H7 (cell line): ENCODE measurements at places on chromosomes 6 and 20.

GRCh38 chr6:22106961-22107360 is 189.9 kb downstream of the PRL start:
- DNase-seq, result no peak

DNA sequence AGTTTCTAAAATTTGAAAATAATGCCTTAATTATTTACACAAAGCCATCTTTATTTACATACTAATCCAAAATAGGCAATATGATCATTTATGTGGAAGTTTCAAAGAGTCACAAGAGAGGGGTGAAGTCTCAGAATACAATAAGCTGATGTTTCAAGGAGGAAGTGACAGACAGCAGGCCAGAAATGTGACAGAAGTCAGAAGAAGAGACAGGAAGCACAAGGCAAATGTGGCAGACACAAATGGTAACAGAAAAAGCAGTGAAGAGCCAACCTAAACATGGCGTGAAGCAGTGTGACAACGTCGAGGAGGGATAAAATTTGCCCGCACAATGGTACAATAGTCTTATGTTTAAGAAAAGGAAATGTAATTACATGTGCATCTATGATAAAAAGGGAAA is 59.8 kb downstream of the SHPRH start:
- no peak for DNase-seq

- no peak for DNase-seq
These were observed 29.6 kb upstream of the HBS1L start for GRCh38 chr6:135084001-135084915.

DNA sequence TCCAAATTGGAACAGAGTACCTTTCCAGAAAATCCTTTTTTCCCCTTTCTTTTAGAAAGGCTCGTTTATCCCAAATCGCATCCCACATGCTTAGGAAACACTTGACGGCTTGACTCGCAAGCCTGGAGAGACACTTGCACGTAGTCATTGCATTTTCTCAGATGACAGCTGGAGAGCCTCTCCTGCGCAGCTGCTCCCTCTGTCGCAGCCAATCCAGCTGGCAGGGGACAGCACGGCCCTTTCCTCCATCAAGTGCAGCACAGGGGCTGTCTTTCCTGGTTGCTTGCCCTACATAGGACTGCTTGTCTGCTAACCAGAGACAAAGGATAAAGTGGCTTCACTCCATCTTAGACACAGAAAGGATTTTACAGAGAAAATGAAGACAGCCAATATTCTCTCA is 77.6 kb upstream of the RGS17 start:
- DNase-seq, result no peak

DNA sequence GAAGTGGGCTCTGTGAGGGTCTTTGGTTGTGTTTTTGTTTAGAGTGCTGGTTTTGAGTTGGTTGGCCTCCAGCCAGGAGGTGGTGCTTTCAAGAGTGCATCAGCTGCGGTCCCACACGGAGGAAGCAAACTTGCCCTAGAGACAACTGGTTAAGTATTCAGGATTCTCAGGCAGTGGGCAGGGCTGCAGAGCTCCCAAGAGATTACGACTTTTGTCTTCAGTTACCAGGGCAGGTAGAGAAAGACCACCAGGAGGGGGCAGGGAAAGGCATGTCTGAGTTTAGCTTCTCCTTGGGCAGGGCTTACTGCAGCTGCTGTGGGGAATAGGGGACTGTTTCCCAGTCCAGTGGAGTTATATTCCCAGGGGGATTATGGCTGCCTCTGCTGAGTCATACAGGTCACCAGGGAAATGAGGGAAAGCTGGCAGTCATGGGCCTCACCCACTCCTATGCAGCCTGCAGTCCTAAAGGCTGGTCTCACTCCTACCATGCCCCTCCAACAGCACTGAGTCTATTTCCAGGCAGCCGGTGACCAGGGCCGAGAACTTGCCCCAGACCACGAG is 64.3 kb downstream of the TTI1 start:
- DNase-seq, result no peak

DNA sequence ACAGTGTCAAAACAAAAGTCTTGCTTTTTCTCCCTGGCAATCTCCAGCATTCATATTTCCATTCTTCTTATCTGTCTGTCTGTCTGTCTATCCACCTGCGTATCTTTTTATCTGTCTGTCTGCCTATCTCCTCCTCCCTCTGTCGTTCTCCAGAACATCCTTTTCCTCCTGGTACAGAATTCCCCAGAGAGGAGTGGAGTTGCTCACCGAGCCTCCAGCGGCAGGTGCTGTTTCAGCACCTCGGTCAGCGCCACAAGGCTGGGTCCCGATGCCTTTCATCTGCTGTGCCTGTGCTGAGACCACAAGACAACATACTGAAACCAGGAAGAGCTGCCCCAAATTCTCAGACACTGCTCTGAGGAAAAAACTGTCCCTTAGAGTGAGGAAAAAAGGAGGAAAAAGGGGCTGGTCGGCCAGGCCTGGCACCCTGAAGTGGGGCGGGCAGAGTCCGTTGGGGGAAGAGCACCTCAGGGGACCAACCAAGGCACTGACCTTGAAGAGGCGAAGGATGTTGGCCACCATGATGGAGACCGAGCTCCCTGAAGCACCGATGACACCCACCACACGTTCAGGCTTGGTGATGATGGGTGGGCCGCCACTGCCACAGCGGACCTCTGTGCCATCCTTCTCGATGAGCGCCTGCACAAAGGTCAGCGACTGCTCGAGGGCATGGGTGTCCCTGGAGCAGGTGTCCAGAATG is 13.3 kb downstream of the GRM4 start:
- DNase-seq, result peak; percentile 91

- no peak for DNase-seq
These were observed 230.6 kb downstream of the TSHZ2 start for GRCh38 chr20:53202777-53203176.

DNA sequence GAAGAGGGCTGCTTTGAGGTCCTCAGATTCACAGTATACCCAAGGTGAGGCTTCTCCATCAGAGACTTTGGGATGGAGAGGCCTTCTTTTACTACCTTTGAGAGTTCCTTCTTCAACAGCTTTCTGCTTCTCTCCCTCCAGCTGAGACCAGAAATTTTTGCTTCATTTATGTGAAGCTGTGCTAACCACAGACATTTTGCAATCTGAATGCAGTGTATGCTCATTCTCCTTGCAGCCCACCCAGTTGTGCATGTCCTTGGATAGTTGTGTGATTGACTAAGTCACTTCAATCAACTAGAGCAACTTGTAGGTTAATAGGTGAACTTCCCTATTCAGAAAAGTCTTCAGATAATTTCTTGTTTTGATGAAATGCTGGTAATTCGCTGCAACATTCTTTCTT is 20.1 kb downstream of the DCBLD1 start:
- no peak for DNase-seq

GRCh38 chr6:3456898-3457709 is at the start of gene SLC22A23:
Gene SLC22A23, minus strand, starts transcription at chr6:3457050. Its CDS starts 491 bp downstream, at chr6:3456559.
- DNase-seq, result peak; percentile 98

DNA sequence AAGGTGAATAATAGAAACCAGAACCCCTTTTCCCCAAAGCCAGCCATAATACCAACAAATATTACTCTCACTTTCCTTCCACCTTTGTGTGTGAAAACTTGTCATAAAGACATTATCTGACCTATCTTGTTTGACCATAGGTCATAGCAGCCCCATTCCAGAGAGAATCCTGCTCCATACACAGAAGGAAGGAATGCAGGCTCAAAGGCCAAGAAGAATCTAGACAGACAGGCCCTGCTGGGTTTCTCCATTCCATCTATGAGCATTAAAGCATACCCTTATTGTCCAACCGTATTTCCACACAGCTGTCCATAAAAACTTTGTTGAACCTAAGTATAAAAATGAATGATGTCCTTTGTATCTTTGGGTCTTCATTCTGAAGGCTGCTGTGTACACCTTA is 40.7 kb upstream of the KCNK5 start:
- DNase-seq, result no peak

DNA sequence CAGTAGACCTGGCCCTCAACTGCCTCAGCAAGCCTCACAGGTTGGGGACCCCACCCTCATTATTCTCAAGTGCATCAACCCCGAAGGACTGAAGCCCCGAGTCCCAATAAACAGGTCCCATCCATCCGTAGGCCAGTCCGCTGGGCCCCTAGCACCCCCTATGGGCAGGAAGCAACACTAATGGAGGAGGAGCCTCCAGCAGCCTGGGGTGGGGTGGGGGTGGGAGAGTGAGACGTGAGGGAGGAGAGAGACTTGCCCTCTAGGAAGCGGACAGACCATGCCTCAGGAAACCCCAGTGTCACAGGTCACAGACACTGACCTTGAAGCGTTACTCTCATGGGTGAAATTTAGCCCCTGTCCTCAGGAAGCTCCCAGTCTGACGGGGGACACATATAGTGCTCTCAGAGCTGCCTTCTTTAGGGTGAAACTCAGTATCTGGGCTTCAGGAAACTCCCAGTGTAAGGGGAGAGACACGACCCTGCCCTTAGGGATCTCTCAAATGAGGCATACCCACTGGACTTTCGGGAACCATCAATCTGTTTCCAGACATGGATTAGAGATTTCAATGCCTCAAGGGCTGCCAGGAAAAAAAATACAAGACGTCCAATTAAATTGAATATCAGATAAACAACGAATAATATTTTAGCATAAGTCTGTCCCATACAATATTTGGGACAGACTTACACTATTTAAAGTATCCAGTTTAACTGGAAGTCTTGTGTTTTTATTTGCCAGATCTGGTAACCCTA is 125.8 kb downstream of the MRPL14 start:
- DNase-seq, result peak; percentile 90

- DNase-seq, result no peak
These were observed 896.7 kb upstream of the MAP3K7 start for GRCh38 chr6:91483415-91484105.

GRCh38 chr6:41887331-41887751 is 7.8 kb downstream of the USP49 start:
- no peak for DNase-seq

GRCh38 chr6:84635081-84635761 is 129.2 kb downstream of the TBX18 start:
- no peak for DNase-seq

GRCh38 chr20:39669659-39670058 is 707.5 kb downstream of the DHX35 start:
- no peak for DNase-seq

DNA sequence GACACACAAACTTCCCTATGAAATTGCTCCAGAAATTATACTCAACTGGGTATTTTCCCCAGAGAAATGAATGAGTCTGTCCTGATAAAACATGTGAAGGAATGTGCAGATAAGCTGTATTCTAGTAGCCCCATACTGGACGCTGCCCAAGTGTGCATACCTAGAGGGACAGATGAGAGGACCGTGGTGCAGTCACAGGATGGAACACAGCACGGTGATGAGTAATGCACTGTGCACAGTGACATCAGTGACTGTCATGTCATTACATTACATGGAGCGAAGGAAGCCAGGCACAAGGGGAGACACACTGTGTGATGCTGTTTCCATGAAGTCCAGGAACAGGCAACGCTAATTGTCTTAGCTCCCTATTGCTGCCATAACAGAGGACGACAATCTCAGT is 155.5 kb downstream of the CDH4 start:
- DNase-seq, result no peak

DNA sequence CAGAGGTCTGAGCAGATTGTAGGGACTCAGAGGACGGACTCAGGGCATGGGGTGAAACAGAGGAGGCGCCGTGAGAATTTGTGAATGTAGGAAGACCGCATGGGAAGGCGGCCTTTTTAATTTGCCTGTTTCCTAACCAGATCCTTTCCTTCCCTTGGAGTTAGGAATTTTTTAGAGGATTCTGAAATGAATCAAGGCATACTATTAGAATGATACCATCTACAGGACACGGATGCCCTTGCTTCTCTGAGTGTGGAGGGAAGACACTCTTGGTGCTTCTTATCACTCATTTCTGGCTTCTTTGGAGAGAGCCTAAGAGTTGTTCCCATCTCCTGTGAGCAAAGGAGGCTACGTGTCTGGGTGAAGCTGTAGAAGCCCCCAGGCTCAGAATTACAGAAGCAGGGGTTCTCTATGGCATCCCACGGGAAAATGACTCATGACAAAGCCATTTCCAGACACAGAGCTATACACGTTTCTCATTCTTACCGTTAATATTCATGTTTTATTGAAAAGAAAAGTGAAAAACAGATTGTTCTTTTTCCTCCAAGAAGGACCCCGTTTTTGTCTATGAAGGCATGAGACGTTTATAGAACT is 148.5 kb downstream of the EDN3 start:
- no peak for DNase-seq

DNA sequence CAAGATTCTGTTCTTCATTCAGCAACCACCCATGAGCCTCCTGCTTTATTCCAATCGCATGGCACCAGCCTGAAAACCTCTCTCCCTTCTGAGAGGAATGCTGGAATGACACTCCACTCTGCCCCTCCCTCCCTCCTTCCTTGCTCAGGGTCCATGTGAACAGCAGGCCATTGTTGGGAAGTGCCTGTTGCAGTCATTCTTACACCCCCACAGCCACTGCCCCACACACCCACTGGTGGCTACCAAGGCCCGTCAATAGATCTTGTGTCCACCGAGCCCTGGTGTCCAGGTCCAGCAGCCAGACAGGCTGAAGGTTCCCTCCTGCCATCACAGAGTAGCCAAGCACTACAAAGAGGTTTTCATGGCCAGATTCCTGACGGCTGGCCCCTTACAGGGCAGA is 6.5 kb downstream of the PDRG1 start:
- DNase-seq, result no peak

DNA sequence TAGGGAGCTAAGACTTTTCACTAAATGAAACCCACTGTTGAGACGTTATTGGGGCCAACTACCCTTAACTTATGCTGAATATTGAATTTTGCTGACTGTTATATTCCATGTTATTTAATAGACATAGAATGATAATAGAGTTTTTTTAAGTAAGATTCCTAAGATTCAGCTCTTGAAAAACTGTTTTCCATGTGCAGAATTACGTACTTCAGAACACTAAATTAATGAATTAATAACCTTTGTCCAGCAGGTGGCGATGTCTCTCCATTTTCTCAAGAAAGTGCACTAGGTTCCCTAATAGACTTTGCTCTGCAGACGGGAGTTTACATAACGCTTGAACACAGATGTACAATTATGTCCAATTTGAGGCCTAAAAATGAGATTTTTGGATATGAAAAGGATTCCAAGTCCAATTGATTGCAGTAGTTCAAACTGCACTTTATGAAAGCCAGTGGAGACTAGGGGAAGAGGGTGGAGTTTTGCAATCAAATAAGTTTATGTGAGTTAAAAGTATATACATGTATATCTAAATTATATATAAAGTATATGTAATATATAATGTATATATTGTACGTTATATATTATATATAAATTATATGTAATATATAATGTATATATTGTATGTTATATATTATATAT is 282.1 kb downstream of the UST start:
- no peak for DNase-seq

- no peak for DNase-seq
These were observed 38.0 kb downstream of the TNFAIP3 start for GRCh38 chr6:137904822-137905617.

DNA sequence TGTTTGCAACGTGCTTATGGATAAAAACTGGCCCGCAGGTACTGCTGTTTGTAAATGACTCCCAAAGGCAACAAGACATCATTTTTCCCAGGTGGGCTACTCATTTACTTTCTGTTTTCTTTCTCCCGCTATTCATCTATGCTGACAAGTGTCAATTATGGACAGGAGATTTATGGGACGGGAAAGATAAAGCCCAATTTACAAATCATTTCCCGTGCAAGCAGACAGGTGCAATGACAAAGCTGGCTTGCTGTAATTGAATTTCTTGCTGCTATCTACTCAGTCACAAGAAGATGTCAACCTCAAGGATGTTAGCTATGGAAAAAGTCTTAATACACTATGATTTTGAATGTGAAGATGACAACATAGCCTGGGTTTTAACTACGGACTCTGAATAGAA is 125.5 kb downstream of the EPHA7 start:
- no peak for DNase-seq
